ENCODE measurements at places on chromosomes 1 and 21.

DNA sequence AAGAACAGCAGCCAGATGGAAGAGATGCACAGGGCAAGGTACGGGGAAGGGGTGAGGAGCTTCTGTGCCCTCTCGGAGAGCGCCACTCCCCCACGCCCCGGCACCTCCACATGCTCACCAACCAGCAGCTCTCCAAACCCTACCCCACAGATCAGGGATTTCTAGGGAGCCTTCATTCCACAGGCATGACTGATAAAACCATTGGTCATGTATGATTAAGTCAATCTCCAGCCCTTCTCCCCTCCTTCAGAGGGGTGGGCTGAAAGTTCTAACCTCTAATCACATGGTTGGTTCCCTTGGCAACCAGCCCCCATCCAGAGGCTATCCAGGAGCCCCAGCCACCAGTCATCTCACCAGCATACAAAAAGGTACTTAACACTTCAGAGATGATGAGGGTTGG, 144.7 kb downstream of the TGFBR3 start:
- peak; percentile 63 for DNase-seq

DNA sequence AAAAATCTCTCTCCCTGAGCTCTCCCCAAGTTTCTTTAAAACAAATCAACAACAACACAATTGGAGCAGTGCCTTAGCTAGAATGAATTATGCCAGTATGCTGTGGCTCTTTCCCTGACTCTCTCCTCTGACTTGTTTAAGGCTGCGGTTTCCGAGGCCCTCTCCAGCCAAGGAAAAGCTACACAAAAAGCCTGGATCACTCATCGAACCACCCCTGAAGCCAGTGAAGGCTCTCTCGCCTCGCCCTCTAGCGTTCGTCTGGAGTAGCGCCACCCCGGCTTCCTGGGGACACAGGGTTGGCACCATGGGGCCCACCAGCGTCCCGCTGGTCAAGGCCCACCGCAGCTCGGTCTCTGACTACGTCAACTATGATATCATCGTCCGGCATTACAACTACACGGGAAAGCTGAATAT, 1.9 kb downstream of the S1PR1 start:
- peak; percentile 83 for DNase-seq

- DNase-seq = no peak
Observed at GRCh38 chr1:233180641-233181364, 114.7 kb downstream of the PCNX2 start.

DNA sequence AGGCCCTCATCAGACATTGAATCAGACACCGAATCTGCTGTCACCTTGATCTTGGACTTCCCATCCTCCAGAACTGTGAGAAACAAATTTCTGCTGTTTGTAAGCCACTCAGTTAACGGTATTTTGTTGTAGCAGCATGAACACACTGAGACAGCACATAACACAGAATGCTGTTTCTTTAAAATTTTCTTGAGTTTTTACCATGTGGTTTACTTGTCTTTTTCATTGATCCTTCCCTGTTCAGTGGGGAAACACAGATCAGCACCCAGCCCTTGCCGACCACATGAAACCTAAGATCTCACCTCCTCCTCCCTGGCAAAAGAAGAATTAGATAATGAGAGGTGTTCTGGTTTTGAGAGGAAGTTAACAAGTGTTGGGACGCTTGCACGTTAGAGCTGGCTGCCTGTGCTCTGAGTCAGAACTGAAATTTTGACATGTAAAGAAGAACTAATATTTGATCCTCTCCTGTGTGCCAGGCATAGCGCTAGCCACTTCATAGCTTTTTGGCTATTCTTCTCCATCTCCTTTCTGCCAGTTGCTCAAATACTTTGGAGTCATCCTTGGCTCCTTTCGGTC, 179.6 kb downstream of the DHRS3 start:
- DNase-seq = peak; percentile 59

DNA sequence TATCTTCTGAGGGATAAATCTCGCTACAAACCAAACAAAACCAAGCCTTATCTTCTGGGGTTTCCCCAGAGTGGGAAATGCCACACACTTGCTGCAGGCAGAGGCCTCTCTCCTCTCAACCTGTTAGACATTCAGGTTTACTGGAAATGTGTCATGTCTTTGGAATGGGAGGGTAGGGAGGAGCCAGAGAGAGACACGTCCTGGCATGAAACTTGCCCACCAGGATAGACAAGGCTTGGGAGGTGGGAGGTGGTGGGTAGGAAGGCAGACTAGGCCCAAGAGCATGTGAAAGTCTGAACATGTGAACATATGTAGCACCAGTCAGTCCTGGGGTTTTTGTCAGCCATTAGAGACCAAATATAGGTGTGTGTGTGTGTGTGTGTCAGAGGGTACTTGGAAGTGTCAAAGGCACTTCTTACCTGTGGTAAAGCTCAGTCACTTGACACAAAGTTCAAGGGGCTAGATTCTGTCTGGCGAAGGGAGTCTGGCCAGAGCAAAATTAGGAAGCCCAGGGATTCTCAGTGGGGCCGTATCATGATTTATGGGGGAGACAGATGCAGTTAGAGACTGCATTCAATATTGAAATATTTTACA, 32.4 kb upstream of the PIGC start:
- peak; percentile 30 for DNase-seq
